ENCODE measurements at places on chromosomes 3 and 15.

DNA sequence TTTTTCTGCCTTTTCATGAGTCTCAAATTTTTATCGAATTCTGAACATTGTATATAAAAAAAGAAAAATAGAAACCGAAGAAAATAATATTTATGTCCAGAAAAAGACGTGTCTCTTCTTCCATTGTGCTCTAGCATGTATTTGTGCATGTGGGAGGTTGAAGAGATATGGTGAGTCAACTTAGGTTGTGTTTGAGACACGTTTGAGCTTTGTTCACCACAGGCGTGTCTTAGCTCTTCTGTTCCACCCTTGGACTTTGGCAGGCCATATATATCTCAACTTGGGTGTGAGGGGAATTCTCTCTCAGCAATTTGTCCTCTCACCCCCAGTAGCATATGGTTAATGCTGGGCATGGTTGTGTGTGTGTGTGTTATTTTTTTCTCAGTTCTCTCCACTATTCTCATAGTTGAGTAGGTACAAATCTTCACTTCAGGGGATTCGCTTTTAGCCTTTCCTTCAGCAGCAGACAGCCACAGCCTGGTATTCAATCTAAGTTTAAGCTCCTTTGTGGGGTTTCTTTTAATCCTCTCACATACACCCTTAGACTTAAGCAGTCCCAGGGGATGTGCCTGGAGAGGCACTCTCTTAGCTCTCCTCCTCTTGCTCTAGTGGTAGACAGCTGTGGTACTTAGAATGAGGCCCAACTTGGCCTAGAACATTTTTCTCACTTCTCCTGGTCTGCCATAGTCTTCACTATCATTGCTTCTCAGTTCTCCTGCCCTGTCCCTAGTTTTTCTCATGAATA is 286.5 kb upstream of the RBMS3 start:
- no peak for DNase-seq

GRCh38 chr15:90839187-90840071 is 29.0 kb upstream of the FURIN start:
- no peak for DNase-seq

- DNase-seq = no peak
Measured at GRCh38 chr15:74833376-74834107, 7.1 kb downstream of the CPLX3 start.

DNA sequence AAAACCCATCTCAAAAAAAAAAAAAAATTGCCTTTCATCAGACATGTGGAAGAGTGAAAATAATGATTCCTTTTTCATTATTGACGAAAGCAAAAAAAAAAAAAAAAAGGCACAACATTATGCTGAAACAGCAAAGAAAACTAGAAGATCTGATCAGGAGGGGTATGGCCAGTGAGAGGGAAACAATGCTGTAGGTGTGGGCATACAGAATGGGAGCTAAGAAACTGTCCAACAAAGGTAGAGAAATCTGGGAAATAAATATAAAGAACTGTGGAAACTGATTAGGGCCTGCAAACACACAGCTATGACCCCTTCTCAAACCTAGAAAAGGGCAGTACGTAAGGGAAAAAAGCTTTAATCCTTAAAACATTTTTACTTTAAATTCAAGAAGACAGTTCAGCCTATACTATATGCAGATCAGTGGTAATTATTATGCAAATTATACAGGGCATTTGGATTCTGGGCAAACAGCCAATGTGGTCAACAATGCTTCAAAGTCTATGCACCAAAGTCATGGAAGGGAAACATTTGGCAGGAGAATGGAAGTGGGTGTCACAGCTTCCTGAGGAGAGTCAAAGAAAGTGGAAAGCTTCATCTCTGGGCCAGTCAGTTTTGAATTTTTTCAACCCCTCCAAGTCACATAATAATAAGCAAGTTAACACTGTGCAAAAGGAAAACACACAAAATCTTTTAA is 68.3 kb upstream of the SLC12A8 start:
- DNase-seq = peak; percentile 30

GRCh38 chr15:63915873-63916771 is 82.4 kb upstream of the HERC1 start:
- peak; percentile 48 for DNase-seq

Measured in fibroblast of gingiva (primary cell).